Activated naive CD8-positive, alpha-beta T cell treated with anti-CD3 and anti-CD28 coated beads for 36 hours (primary cell): ENCODE measurements at places on chromosomes 6 and 20. TPM values are rescaled to one million over a fixed set of nuclear protein-coding genes. Genes with fewer than 3 reads are reported as not detected.

DNA sequence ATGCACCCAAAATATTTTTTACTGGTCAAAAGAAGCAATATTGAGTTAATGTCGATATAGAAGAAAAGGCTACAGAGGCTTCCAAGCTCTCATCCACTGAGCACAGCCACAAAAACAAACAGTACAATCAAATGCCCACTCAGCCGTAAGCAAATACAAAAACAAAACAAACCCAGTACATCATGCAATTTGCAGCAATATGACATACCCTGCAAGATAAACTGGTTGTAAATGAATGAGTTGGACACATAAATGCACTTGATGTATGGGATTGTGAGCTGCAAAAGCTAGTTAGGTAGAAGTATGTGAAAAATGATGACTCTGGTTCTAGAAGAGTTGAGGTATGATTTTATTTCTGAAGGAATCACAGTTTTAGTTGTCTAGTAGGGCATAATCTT lies 83.9 kb downstream of the SESN1 start:
- H3K36me3 ChIP-seq: peaks cover 3% of the 10 kb centered on the region
- no peaks in the 10 kb centered on the region for H3K27me3 ChIP-seq
- peak overlapping the region; percentile 35 for H3K4me3 ChIP-seq
- H3K27ac ChIP-seq: no peak overlapping the region
- no peak for DNase-seq

- no peaks in the 10 kb centered on the region for H3K27me3 ChIP-seq
- no peak overlapping the region for H3K27ac ChIP-seq
- H3K4me1 ChIP-seq: peaks cover 4% of the 10 kb centered on the region
- no peaks in the 10 kb centered on the region for H3K36me3 ChIP-seq
Measured at GRCh38 chr6:142421285-142422117, 119.7 kb downstream of the ADGRG6 start.

GRCh38 chr6:143950875-143951274 lies 57.2 kb downstream of the PLAGL1 start:
- H3K27ac ChIP-seq: no peak overlapping the region
- H3K4me3 ChIP-seq: no peak overlapping the region
- no peaks in the 10 kb centered on the region for H3K27me3 ChIP-seq
- H3K36me3 ChIP-seq: peaks cover 7% of the 10 kb centered on the region

DNA sequence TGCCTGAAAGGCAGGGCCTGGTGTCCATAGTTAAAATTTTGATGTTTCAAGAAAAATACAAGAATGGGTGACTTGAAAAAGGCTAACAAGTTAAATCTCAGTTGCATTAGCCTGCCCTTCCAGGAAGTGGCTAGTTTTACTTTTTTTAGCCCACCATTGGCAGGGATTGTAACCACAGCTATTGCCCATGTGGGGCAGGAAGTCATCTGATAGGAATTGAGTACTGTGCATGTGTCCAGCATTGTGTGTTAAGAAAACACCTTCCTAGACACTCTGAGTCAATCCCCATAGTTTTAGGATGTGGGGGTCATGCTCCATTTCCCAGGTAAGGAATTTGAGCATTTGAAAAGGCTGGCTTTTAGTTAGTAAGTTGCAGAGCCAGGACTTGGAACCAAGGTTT lies 26.9 kb downstream of the LYRM2 start:
- no peaks in the 10 kb centered on the region for H3K27me3 ChIP-seq
- no peaks in the 10 kb centered on the region for H3K36me3 ChIP-seq
- no peak overlapping the region for H3K27ac ChIP-seq
- DNase-seq: no peak
- H3K4me1 ChIP-seq: peaks cover 3% of the 10 kb centered on the region

- H3K27me3 ChIP-seq: no peaks in the 10 kb centered on the region
- peaks cover 50% of the 10 kb centered on the region for H3K4me1 ChIP-seq
- H3K36me3 ChIP-seq: peaks cover 17% of the 10 kb centered on the region
- H3K4me3 ChIP-seq: peak overlapping the region; percentile 91
Measured at GRCh38 chr6:292506-293192, 362 bp downstream of the DUSP22 start.

- H3K27ac ChIP-seq: peak overlapping the region; percentile 29
- peaks cover 21% of the 10 kb centered on the region for H3K36me3 ChIP-seq
- no peak for DNase-seq
- no peaks in the 10 kb centered on the region for H3K27me3 ChIP-seq
- H3K4me1 ChIP-seq: peaks cover 56% of the 10 kb centered on the region
- no peak overlapping the region for H3K4me3 ChIP-seq
Measured at GRCh38 chr20:50149481-50150254, 3.9 kb downstream of the PEDS1 start.

DNA sequence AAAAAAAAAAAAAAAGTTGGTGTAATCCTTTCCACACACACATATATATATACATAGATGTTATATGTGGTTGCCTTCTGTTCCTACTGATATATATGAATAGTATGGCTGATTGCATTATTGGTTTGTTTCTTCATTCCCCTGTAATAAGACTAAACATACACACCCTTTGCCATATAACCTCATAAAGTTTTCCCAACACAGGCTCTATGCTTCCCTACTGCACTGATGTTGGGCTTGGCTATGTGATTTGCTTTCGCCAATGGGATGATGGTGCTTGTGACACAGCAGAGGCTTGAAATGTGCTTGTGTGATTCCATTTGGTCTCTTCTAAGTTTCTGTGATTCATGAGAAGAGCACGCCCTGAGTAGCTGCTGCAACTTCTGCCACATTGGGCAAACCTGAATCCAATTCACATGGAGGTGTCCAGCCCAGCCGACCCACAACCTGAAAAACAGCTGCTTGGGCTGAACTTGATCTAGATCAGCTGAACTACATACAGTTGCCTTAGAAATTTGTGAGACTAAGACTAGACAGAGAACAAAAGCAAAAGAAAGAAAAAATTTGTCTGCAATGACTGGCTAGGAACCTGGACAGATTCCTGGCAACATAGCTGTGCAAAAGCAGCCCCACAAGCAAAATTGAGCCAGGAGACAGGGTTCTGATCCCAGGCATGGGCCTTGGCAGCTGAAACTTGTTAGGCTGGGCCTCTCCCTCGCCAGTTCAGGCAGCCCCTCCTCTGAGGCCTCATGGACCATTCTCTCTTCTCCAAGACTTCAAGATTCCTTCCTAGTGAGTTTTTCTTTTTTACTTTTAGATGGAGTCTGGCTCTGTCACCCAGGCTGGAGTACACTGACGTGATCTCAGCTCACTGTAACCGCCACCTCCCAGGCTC lies 13.4 kb upstream of the TBC1D20 start:
- no peak overlapping the region for H3K4me3 ChIP-seq
- no peaks in the 10 kb centered on the region for H3K27me3 ChIP-seq
- no peak overlapping the region for H3K27ac ChIP-seq

DNA sequence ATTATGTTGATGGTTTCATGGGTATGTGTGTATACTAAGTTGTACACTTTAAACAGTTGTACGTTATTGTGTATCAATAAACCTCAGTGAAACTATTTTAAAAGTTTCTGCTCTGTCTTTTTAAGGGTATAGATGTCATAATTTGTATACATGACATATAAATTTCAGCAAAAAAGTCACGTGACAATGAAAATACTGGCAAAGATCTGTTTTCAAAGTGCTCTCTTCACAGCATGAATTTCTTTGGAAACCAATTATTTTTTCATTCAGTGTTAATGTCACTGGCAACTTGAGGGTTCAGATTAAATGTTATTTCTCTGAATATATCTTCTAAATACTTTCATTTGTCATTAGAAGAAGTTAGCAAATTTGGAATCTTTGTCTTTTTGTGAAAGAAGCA lies 91.7 kb upstream of the C6orf118 start:
- H3K27ac ChIP-seq: no peak overlapping the region
- no peak overlapping the region for H3K4me3 ChIP-seq
- H3K36me3 ChIP-seq: no peaks in the 10 kb centered on the region
- no peak for DNase-seq
- no peaks in the 10 kb centered on the region for H3K27me3 ChIP-seq

KCNQ5 gene
- total RNA-seq: 15.8 TPM

MICB gene
- total RNA-seq: 18.5 TPM

DIDO1 gene
- 46.3 TPM for total RNA-seq

OR2H2 gene
- total RNA-seq: not detected

TSBP1 gene
- not detected for total RNA-seq

CTCFL gene
- not detected for total RNA-seq
